ENCODE measurements at places on chromosomes 7 and 10. TPM values are rescaled to one million over a fixed set of nuclear protein-coding genes. Genes with fewer than 3 reads are reported as not detected.

The CALHM3 gene
- total RNA-seq = not detected

The DNA2 gene
- 6.9 TPM for total RNA-seq

The RBM20 gene
- total RNA-seq = 0.72 TPM

GRCh38 chr10:5723692-5724091 lies 39.1 kb downstream of the TASOR2 start:
- DNase-seq = no peak
- H3K4me1 ChIP-seq = peaks cover 3% of the 10 kb centered on the region
- H3K27me3 ChIP-seq = no peaks in the 10 kb centered on the region
- H3K4me3 ChIP-seq = no peak overlapping the region
- no peak overlapping the region for H3K27ac ChIP-seq

- H3K36me3 ChIP-seq = no peaks in the 10 kb centered on the region
- no peak for DNase-seq
- H3K4me1 ChIP-seq = no peaks in the 10 kb centered on the region
These were observed 72.2 kb downstream of the MAPK8 start for GRCh38 chr10:48378675-48379074.

DNA sequence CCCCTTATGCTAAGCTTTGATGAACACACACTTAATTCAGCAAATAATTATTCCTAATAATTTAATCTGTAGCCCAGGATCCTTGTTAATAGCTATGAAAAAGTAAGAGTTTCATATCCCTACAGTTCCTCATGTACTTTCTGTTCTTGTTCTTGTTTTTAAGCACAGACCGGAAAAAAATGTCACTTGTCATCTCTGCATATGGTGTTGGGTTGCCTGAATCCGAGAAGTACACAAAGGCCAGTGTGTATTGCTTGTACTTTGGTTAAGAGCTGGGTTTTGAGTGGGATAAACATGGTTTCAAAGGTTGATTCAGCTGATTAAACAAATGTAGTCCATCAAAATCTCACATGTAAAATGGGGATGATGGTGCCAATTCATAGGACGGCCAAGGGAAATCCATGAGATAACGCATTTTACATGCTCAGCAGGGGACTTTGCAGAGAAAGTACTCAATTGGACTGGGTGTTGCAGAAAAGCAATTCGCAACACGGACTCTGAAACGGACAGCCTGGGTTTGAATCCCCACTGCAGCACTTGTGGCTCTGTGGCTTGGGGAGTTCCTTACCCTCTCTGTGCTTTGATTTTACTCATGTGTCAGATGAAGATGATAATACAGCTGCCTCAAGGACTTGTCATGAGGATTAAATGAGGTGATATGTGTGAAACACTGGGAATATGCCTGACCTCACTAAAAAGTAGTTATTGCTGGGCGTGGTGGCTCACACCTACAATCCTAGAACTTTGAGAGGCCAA lies 71.7 kb downstream of the MAP3K8 start:
- H3K27ac ChIP-seq = no peak overlapping the region
- no peak overlapping the region for H3K4me3 ChIP-seq
- DNase-seq = no peak
- no peaks in the 10 kb centered on the region for H3K27me3 ChIP-seq
- no peaks in the 10 kb centered on the region for H3K36me3 ChIP-seq

GRCh38 chr10:86979977-86980448 lies 11.7 kb downstream of the ADIRF start:
- H3K36me3 ChIP-seq = no peaks in the 10 kb centered on the region
- peaks cover 6% of the 10 kb centered on the region for H3K27me3 ChIP-seq

DNA sequence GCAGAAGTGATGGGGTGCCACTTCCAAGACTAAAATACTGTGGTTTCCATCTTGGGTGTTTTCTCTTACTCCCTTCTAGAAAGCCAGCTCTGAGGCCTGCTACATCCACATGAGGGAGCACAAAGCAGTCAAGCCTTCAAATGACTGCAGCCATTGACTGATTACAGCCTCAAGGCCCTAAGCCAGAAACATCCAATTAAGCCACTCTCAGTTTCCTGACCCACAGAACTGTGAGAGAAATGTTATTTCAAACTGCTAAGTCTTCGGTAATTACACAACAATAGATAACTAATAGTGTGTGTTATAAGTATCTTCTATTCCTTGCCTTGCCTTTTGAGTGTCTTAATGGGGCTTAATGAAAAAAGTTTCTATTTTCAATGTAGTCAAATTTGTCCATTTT lies 24.8 kb downstream of the BRAF start:
- no peak for DNase-seq
- H3K27ac ChIP-seq = no peak overlapping the region
- peaks cover 5% of the 10 kb centered on the region for H3K4me1 ChIP-seq
- H3K27me3 ChIP-seq = no peaks in the 10 kb centered on the region

DNA sequence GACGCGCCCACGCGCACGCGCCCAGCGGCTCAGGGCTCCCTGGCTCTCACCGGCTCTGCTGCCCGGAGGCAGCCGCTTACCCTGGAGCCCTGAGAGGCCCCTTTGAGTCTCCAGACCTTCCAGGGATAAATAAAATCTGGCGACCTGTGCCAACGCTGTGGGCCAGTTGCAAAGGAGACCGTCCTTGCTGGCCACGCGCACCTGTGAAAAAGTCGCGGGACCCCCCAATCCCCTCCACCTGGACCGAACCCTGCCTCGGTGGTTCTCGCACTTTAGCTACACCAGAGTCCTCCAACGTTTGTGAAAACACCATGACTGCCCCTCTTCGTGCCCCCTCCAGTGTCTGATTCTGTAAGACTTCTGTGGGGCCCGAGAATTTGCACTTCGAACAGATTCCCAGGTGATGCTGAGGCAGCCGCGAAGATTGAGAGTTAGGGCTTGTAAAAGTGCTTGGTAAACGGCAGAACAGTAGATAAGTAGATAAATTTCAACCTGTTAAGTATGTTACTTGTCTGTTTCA lies 102.4 kb upstream of the SVIL start:
- peaks cover 20% of the 10 kb centered on the region for H3K4me1 ChIP-seq
- H3K4me3 ChIP-seq = no peak overlapping the region
- H3K36me3 ChIP-seq = no peaks in the 10 kb centered on the region
- peak; percentile 5 for DNase-seq
- no peaks in the 10 kb centered on the region for H3K27me3 ChIP-seq
- no peak overlapping the region for H3K27ac ChIP-seq

GRCh38 chr10:69045441-69046300 lies 42.2 kb upstream of the SRGN start:
- peak overlapping the region; percentile 54 for H3K4me3 ChIP-seq
- H3K27ac ChIP-seq = peak overlapping the region; percentile 84
- peak; percentile 88 for DNase-seq
- H3K27me3 ChIP-seq = no peaks in the 10 kb centered on the region
- no peaks in the 10 kb centered on the region for H3K36me3 ChIP-seq
- H3K4me1 ChIP-seq = peaks cover 45% of the 10 kb centered on the region

GRCh38 chr10:72186982-72187330 lies 28.9 kb upstream of the ANAPC16 start:
- no peak for DNase-seq
- no peak overlapping the region for H3K4me3 ChIP-seq
- peaks cover 5% of the 10 kb centered on the region for H3K36me3 ChIP-seq
- no peaks in the 10 kb centered on the region for H3K4me1 ChIP-seq
- no peak overlapping the region for H3K27ac ChIP-seq
- no peaks in the 10 kb centered on the region for H3K27me3 ChIP-seq

DNA sequence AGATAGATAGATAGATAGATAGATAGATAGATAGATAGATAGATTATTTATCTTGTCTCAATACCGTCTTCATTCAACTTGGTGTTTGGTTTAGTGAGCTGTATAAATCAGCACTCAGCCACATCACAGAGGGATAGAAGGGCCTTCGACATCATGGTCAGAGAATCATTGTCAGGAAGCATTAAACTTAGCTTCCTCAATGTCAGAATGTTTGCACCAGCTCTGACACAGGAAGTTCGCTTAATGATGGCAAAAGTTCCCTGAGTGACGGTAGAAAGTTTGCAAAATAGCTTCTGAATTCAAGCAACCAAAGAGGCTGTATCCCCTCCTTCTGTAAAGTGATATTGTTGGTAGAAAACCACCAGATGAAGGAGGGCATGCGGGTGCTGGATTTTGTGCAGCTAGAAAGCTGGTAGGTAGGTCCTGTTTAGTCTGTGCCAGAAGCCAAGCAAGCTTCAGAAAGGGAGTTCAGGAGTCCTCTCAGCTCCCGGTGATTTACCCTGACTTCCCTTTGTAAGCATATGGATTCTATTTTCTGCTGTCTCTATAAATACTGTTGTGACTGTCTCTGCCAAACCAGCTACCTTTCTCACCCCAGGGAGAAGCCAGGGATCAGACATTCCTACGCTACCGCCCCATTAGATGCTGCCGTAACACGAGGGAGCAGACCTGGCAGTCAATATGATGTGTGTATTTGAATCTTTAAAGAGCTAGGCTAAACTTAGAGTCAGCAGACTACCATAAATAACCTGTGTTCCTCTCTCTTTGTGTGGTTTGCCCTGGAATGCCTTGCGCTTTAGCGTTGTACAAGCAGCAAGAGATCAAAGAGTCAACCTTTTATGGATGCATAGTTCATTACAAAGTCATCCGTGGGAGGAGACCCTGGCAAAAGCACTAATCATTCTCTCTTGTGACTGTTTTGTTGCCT lies 200.5 kb upstream of the KIAA1217 start:
- no peak overlapping the region for H3K27ac ChIP-seq
- H3K27me3 ChIP-seq = no peaks in the 10 kb centered on the region
- no peak for DNase-seq
- no peaks in the 10 kb centered on the region for H3K36me3 ChIP-seq
- no peaks in the 10 kb centered on the region for H3K4me1 ChIP-seq
- no peak overlapping the region for H3K4me3 ChIP-seq

DNA sequence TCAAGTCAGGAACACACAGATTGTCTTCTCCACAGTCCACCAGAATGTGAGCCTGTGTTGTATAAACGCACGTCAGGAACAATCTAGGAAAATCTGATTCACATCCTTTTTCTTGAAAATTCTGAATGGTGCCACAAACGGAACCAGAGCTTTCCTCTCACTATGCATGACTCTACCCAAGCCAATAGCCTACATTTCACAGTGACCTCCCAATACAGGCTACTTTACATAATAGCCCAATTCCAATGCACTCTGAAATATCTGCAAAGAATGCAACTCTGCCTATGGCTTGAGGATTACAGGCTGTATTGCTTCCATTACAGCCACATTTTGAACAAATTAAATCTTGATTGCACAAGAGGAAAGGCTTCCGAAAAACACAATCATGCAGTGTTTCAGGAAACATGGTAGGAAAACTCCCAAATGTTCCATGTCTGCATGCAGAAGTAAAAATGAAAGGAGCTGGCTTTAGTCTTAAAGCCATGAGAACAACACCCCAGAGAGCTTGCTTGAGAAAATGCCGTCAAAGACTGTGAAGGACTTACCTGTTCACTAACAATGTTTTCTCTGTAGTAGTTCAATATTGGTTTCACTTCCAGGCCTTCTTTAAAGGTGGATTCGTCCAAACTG lies 113.9 kb downstream of the ITGA8 start:
- no peaks in the 10 kb centered on the region for H3K4me1 ChIP-seq
- H3K27ac ChIP-seq = no peak overlapping the region
- DNase-seq = no peak

DNA sequence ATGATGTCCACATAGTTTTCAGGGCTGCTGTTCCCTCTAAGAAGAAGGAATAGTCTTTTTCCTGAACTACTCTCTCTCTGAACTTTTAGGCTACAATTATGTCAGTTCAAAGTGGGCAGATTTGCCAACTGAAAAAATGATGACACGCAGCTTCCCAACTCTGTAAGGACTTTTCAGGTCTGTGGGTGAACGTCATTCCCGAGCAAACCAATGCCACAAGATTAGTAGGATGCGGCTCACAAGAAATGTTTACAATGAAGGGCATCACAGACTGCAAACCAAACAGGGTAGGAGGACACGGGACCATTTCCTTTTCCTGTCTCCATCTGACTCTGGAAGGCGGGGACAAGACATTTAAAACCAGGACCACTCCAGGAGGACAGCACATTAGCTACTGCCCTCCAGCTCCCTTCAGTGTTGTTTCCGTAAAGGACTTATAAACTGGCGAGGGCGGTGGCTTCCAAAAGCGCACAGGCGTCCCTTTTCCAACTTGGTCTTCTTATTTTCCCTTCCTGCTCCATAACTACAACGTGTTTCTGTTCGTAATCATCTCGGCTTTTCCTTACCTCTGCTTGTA lies 539 bp upstream of the MKLN1 start:
- peak; percentile 20 for DNase-seq
- no peaks in the 10 kb centered on the region for H3K27me3 ChIP-seq
- H3K27ac ChIP-seq = peak overlapping the region; percentile 91
- H3K36me3 ChIP-seq = no peaks in the 10 kb centered on the region

DNA sequence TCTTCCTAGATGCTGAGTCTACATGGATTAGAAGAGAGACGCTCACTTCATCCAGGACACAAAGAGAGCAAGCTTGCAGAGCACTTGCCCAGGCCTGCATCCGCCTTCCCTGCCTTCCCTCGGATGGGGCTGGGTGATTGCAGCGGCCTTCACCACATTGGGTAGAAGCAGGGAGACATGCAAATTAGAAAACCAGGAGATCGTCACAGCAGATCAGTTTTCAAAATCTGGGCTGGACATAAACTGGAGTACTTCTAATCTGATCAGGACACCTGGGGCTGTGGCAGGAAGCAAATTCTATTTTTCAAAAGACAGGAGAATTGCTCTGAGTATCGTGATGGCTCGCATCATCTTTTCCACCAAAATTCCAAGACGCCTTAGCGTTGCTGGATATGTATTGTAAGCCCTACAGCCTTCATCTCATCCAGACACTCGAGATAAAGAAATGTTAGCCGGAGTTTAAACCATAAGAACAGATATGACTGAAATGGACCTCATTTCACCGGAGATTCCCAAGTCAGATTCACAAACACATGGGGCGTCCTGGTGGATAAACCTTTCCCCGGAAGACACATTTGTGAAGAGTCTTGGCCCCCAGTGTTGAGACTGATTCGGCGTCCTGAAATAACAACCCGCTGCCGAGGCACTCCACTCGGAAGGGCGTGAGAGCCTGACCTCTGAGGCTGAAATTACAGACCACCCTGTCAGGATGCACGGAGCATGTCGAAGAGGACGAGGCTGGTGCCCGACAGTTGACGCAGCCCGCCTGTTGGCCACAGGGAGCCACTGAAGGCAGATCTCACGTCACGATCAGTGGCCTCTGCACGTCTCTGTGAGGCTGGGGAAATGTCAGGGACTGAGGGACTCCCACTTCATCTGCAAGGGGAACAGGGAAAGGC lies 91.2 kb upstream of the PARD3 start:
- no peaks in the 10 kb centered on the region for H3K36me3 ChIP-seq
- H3K27ac ChIP-seq = no peak overlapping the region
- H3K4me3 ChIP-seq = no peak overlapping the region
- no peaks in the 10 kb centered on the region for H3K27me3 ChIP-seq
- H3K4me1 ChIP-seq = no peaks in the 10 kb centered on the region
- no peak for DNase-seq

DNA sequence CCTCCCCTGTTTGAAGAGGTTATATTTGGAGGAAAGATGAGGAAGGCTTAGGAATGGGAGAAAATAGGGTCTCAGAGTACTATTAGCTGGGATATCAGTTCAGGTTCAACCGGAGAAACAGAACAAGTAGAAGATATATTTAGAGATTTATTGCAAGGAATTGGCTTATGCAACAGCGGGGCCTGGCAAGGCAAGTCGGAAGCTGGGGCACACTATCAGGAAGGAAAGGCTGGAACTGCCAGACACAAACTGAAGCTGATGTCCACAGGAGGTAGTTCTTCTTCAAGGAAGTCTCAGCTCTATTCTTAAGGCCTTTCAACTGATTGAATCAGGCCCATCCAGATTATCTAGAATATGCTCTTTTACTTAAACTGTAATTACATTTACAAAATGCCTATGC lies 939.6 kb upstream of the C7orf33 start:
- no peak overlapping the region for H3K4me3 ChIP-seq
- H3K4me1 ChIP-seq = no peaks in the 10 kb centered on the region
- no peak for DNase-seq
- H3K27ac ChIP-seq = no peak overlapping the region
- no peaks in the 10 kb centered on the region for H3K27me3 ChIP-seq
